Fibroblast of the conjunctiva (primary cell): ENCODE measurements at places on chromosomes 16 and 17.
A peak's percentile ranks its signal among the peaks of the same experiment; 100 is the strongest.

- DNase-seq, result no peak
Measured at GRCh38 chr16:85284141-85284817, 172.0 kb upstream of the CIBAR2 start.

DNA sequence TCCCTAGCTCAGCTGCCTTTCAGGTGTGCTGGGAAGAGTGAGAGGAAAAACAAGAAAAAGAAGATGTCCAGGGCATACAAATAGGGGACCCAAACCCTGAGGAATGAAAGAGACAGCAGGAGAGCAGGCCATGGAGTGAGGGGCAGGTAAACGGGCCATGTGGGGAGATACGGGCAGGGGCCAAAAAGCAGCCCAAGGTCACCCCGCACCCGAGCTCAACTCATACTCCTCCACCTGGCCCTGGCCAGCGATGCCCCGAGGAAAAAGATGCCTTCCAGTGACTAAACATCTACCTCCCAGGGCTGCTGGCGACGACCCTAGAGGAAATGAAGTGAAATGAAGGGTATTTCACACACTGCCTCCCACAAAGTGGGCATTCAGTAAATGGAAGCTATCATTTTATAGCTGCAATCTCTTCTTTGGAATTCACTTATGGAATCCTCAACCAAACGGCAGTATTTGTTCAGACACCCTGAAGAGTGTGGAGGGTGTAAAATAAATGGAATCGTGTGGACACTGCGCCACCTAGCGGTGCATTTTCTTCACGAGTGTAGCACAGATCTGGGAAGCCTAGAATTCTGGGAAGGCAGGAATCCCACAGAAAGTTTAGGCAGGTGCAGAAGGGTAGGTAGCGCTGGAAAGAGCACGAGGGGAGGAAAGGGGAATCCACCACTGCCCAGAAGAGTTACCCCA, 14.9 kb downstream of the ELAC2 start:
- peak; percentile 62 for DNase-seq

DNA sequence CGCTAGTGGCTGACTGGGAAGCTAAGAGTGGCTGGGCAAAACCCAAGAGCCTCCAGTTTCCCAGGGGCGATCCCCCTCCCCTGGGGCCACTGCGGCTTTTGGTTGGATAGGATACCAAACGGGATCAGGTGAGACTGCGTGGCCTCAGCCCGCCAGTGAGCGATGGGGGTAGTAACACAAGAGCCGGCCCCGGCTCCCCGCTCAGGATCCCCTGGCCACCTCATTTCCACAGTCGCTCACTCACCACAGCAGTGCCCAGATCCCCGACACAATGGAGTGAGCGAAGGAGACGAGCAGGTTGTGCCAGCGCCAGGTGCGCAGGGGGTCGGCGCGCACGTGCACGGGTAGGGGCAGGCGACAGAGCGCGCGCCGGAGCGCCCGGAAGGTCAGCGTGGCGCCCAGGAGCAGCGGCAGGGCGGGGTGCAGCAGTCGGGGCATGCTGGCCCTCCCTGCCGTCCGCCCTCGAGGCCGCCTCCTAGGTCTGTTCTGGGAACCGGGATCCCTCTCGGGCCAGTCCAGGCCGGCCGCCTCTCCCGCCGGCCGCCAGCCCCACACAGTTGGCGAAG, 290 bp downstream of the TLCD1 start:
- DNase-seq, result no peak

GRCh38 chr16:71358464-71358998, at the start of gene CALB2:
CALB2 (plus strand) TSS chr16:71358723; CDS start chr16:71358793, 70 bp downstream.
- DNase-seq, result peak; percentile 16

- no peak for DNase-seq
Measured at GRCh38 chr17:75535119-75535537, 9.6 kb downstream of the LLGL2 start.

GRCh38 chr16:65572156-65572555, 450.3 kb upstream of the CDH11 start:
- peak; percentile 18 for DNase-seq

GRCh38 chr16:72938795-72939164, 109.1 kb downstream of the ZFHX3 start:
- peak; percentile 65 for DNase-seq

- no peak for DNase-seq
Measured at GRCh38 chr16:12661656-12662172, 142.0 kb downstream of the CPPED1 start.

DNA sequence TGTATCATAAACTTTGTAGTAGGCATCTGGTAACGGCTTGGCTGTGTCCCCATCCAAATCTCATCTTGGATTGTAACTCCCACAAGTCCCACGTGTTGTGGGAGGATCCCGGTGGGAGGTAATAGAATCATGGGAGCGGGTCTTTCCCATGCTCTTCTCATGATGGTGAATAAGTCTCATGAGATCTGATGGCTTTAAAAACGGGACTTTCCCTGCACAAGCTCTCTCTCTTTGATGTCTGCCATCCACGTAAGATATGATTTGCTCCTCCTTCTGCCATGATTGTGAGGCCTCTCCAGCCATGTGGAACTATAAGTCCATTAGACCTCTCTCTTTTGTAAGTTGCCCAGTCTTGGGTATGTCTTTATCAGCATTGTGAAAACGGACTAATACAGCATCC, 248.7 kb downstream of the SNX29 start:
- no peak for DNase-seq

DNA sequence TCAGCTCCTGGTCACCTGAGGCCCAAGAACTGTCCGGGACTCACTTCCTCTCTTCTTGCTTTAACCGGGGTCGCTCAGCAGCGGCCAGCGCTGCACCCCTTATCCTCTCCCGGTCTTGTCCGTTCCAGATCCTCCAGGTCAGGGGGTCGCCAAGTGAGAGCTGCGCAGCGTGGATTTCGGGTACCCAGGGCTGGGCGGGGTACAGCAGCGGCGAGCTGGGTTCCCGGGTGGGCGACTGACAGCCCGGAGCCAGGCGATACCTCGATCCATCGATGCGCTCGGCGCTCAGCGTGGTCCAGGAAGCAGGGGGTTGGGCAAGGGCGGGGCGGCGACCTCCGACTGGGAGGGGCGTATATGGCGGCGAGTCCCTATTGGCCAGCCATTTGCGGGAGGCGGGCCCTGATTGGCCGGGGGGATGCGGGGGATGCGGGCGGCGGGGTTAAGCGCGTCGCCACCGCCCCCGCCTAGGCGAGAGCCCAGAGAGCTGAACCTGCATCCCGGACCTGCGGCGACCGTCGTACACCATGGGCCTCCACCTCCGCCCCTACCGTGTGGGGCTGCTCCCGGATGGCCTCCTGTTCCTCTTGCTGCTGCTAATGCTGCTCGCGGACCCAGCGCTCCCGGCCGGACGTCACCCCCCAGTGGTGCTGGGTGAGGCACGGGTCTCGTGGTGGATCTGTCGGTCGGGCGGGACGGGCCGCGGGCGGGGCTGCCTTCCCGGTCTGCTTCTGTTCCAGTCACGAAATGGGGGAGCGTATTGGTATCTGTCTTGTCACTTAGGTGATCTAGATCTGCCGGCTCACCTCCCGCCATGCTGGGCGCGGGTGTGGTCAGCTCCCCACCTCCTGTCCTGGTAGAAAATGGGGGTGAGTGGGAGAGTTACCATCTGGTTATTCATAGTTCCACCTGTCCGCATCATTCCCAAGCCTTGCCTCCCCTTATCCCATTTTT, at the start of gene PLA2G15:
Gene PLA2G15 (plus strand): TSS at position 471 of the 951 bp plus-strand sequence. CDS start 54 bp downstream, at position 525.
- peak; percentile 85 for DNase-seq

- peak; percentile 77 for DNase-seq
Measured at GRCh38 chr17:8118769-8119580, 661 bp upstream of the ALOXE3 start.

- no peak for DNase-seq
Measured at GRCh38 chr16:50263940-50264929, 2.1 kb upstream of the ADCY7 start.

- no peak for DNase-seq
Measured at GRCh38 chr17:32189343-32189742, 47.0 kb downstream of the RHOT1 start.

- no peak for DNase-seq
Measured at GRCh38 chr16:23453338-23454052, 506 bp upstream of the COG7 start.

GRCh38 chr16:89697161-89697615, 4.3 kb downstream of the SPATA2L start:
- DNase-seq, result no peak

- DNase-seq, result no peak
Measured at GRCh38 chr16:17775061-17775460, 304.3 kb upstream of the XYLT1 start.

- peak; percentile 72 for DNase-seq
Measured at GRCh38 chr17:64320613-64321553, 57.8 kb upstream of the TEX2 start.

- DNase-seq, result no peak
Measured at GRCh38 chr17:21418446-21419298, 42.5 kb downstream of the KCNJ12 start.

- DNase-seq, result no peak
Measured at GRCh38 chr17:4908301-4908700, 5.4 kb upstream of the CHRNE start.

DNA sequence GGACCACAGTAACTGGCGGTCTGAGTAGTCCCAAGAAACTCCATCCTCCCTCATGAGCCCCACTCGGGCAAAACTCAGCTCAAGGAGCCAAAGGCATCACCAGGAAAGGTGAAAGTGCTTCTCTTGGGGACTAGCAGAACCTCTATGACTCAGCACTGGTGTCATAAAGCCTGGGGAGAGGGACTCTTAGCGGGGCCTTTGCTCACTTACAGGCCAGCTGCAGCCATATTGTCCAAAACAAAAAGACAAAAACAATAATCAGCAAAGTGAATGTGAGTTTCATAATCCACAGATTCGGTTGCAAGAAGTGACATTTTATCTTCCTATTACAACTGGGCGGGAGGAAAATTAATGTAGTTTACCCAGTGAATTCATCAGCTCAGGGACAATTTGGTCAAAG, at the start of gene TEKT5:
Gene TEKT5 (minus strand): TSS at position 101 of the 400 bp plus-strand sequence. CDS start 57 bp downstream, at position 44.
- DNase-seq, result no peak

- no peak for DNase-seq
Measured at GRCh38 chr16:3182608-3183444, 5.2 kb upstream of the OR1F1 start.

DNA sequence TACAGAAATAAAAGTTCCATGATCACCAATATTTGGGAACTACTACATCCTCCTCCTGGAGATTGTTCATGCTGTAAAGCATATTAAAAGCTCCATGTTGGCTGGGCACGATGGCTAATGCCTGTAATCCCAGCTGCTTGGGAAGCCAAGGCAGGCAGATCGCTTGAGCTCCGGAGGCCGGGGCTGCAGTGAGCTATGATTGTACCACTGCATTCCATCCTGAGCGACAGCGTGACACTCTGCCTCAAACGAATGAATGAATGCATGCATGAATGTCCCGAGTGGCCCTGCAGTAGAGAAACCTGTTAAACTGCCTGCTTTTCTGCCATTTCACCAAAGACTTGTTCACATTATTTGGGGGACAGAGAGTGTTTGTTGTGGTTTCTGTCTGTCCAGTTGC, 15.0 kb downstream of the CNEP1R1 start:
- DNase-seq, result no peak

GRCh38 chr16:62869837-62870236, 833.6 kb upstream of the CDH8 start:
- no peak for DNase-seq

DNA sequence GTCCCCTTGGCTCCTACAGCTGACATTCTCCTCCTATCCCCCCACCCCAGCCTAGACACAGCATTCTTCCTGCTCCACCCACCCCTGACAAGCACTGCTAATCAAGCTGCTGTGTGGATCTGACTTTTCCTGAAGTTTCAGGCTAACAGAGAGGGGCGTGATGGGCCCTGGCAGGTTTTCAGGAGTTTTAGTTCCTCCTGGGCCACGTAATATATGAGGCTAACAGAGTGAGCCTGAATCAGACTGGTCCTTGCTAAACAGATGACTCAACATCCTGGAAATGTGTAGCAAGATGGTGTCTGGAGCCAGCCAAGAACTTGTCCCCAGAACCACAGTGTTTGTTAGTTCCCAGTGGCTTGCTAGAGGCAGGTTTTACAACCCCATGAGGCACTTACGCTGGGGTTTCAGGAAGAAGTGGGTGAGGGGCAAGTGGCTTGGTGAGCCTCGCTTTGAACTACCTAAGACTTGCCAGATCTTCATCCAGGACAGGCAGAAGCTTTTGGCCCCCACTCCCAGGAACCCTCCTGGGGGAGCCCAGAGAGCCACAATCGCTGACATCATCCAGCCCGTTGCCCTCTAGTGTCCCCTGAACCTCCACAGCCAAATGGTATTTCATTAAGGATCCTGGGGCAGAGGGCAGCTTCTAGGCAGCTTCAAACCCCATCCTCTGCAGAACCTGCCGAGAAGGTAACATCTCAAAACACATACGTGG, 15.9 kb downstream of the TMEM92 start:
- DNase-seq, result peak; percentile 97

DNA sequence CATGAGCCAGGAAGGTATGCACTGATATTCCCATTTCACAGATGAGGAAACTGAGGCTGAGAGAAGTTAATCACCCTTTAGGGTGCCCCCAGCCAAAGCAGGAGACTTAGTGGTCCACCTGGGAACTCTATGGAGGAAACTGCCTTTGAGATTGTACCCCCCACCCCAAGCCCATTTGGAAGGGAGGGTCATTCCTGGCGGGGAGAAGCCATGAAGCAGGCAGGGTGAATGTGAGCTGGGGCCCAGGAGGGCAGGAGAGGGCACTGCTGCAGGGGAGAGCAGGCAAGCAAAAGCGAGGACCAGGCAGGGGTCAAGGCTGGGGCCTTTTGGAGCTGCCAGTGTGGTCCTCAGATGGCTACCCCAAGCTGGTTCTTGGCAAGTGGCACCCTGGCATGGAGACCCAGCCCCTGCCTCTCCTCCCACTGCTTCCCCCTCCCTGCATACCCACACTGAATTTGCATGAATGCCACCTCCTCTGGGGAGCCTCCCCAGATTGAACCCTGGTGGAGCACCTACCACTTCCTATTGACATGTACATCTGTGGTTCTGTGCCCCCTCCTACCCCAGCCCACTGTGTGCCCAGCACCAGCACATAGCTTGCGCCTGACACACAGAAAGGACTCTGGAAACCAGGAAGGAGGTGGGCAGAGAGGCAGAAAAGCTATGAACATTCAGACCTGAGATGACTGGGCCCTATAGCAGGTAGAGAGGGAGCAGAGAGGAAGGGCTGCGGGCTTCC, 965 bp upstream of the TMC6 start:
- DNase-seq, result no peak

- DNase-seq, result no peak
Measured at GRCh38 chr16:46899443-46900143, 15.4 kb downstream of the GPT2 start.

DNA sequence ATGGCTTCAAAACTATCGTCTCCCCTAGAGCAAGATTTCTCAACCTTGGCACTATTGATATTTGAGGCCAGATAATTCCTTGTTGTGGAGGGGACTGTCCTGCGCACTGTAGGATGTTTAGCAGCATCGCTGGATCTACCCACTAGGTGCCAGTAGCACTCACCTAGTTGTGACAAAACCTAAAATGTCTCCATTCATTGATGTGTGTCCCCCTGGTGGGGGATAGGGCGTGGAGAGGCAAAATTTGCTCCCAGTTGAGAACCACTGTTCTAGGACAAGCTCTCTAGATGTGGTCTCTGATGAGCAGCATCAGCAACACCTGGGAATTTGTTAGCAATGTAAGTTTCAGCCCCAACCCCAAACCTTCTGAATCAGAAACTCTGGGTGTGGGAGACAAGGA, 259.0 kb downstream of the XYLT1 start:
- no peak for DNase-seq
